NCI-H1092 treated with DMSO at 0.1 percent for 48 hours (cell line): ENCODE measurements at places on chromosomes 6 and 20.

DNA sequence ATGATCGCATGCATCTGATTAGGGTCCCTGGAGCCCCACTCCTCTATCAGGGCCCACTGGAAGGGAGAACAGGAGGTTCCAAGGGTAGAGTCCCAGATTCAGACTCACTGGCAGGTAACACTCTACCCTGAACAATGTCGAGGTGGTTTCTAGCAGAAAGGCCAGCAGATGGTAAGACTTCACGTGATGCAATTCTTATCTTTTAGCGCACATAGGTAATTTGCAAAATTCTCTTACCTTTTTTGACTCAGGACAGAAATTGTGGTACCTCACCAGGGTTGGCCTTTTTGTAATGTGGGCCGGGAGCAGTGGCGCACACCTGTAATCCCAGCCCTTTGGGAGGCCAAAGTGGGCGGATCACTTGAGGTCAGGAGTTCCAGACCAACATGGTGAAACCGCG is 228.1 kb upstream of the JARID2 start:
- no peak for DNase-seq

- DNase-seq: no peak
Observed at GRCh38 chr6:34338377-34338776, 54.1 kb downstream of the NUDT3 start.

- DNase-seq: no peak
Observed at GRCh38 chr6:138535728-138536455, 36.6 kb upstream of the NHSL1 start.

GRCh38 chr6:159572439-159573110 is 120.5 kb downstream of the SOD2 start:
- no peak for DNase-seq

GRCh38 chr6:137171824-137172733 is 1.4 kb downstream of the IL22RA2 start:
- no peak for DNase-seq
